ENCODE measurements at places on chromosomes 3 and 15.

DNA sequence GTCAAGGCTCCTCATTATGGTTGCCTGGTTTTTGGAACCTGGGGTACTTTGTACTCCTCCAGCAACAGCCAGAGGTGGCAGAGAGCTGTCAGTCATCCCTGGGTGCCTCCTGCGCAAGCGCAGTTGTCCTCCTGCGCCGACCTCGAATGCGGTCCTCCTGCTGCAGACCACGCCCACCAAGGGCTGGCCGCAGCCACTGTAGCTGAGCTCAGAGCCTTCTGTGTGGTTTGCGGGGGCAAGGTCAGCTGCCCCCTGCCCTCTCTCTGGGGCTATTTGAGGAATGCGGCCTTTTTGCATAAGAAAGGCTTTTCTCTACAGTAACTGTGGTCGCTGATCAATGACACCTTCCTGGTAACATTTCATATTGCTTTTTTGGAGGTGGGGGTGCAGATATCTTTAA lies 131.3 kb upstream of the SNRPN start:
- DNase-seq: no peak

DNA sequence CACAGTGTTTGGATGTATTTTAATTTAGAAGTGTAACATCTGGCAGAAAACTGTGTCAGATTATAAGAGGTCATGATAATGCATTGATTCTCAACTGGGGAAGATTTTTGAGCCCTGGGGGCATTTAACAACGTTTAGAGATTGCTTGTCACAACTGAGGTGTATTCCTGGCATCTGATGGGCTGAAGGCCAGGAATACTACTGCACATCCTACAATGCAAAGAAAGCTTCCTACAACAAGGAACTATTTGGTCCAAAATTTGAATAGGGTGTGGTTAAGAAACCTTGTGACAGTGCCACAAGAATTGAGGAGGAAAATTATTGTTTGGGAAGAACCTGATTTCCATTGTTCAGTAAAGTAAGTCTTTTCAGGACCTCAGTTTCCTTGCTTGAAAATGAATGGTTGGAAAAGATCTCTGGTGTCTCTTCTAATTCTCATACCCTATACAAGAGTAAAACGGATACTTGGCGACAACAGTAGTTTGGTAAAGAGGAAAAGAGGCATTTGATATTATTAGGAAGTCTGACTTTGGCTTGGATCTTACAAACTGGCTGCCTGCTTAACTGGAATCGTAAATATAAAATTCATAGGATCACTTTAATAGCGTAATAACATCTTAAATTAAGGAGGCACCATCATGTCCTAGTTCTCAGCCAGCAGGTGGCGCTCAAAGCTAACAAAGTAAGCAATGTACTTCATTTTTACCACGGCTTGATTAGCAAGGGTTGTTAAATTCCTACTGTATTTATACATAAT lies 4.3 kb downstream of the DAZL start:
- DNase-seq: peak; percentile 57

- DNase-seq: no peak
These were observed 297.0 kb upstream of the EPHA3 start for GRCh38 chr3:88810455-88810854.

DNA sequence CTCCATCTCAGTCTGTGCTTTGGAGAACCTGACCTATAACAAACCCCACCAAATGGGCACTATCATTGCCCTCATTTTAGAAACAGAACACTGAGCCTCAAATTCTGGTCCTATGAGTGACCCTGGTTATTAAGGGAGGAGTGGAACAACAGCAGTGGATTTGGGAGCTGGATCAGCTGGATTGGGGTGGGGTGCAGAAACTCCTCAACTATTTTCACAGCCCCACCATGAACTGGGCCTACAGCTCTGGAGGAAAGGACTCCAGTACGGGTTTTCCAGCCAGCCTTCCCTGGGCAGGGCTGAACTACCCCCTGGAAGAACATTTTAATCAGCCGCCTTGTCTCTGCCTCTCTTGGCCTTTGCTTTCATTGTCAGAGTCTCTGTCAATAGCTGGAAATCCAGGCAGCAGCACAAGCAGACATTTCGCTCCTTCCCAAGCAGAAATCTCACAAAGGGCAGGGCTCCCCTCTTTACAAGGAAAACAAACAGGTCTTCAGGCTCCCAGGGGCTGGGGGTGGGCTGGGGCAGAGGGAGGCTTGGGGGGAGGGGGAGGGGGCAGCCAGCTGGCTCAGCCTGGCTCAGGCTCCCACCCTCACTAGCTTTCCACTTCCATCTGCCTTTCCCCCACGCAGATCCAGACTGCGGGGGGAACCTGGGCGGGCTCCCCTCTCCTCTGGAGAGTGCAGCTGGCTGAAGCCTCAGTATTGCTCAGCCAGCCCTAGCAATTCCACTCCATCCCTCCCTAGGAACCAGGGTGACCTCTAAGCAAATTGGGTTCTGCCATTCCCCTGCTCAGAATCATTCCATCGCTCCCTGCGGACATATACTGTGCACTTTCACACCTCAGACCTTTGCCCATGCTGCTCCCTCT lies 13.7 kb upstream of the TLE3 start:
- DNase-seq: no peak

DNA sequence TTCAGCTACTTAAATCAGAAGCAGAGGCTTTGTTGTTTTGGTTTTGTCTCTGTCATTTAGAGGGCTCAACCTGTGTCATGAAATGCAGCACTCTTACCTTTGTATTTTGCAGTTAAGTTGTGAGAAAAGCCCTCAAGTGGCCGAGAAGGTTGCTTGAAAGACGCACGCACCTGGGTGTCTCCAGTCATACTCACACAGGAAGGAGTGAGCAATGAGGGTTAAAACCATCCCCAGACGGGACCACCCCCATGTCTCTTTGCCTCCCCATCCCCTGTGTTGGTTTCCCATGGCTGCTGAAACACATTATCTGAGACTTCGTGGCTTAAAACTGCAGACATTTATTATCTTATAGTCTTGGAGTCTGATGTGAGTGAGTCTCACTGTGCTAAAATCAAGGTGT lies 376.1 kb upstream of the CFAP20DC start:
- no peak for DNase-seq

DNA sequence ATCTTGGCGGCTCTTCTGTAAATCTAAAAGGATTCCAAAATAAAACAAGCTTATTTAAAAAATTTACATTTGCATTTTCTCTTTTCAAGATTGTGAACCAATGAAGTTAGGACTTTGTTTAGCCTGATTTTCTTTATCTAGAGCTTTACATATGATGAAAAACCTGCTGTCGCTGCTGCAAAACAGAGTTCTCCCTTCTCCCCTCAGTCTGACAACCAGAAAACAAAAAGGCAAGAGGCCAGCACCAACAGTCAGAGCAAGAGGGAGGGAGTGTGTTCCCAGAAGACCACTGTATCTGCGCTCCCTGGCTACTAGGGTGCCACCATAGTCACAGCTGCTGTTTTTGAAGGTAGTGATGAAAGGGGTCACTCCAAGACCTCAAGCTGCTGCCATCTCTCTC lies 33.1 kb upstream of the NEO1 start:
- no peak for DNase-seq

GRCh38 chr15:26970712-26971210 lies at the start of gene GABRG3:
Gene GABRG3 (plus strand): TSS chr15:26971181.
- no peak for DNase-seq

- no peak for DNase-seq
These were observed 478.5 kb upstream of the CBLB start for GRCh38 chr3:106347350-106347749.

GRCh38 chr3:125357032-125357658 lies 18.0 kb downstream of the ZNF148 start:
- peak; percentile 42 for DNase-seq

- DNase-seq: no peak
These were observed 793 bp downstream of the SLC30A4 start for GRCh38 chr15:45521596-45522327.
